ENCODE measurements at places on chromosomes 11 and 22.
A peak's percentile ranks its signal among the peaks of the same experiment; 100 is the strongest.

GRCh38 chr11:85725510-85726258, 39.7 kb upstream of the CCDC89 start:
- no peak for DNase-seq

GRCh38 chr11:108912581-108912980, 247.7 kb downstream of the DDX10 start:
- no peak for DNase-seq

DNA sequence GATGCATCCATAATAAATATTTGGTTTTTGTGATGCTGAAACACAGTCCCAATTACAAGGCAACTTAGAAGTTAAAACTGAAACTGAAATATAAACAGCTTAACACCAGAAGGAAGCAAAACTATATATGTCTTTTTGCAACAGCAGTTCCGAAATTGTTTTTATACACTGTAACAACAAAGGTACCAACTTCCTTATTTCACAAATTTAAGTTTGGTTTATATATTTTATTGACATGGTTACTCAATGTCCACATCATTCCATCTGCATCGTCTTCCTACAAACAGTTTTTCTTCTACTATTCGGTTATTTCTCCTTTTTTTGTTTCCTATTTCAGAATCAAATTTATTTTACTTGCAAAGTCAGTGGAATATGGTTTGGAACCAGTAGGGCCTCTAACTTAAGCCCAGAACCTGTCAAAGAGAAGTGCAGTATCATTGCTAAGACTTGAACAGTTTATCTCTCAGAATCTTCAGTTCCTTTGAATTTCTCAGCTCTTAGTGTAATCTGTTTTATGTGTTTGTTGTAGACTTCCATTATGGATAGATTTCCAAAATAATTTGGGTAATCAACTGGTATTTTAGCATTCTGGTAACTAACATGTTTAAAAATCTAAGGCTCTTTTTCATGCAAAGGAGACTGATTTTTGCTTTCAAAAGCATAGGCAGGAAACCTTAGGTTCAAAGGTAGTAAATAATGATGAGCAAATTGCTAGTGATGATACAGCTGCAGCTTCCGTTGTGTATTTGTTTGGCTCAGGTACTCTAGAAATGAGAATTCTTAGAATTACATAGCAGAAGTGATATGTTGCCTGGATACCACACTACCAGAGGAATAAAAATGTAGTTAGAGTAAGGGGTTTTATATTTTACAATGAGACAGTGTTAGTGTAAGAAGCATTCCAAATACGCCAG, 8.2 kb upstream of the HSPA8 start:
- DNase-seq, result no peak

GRCh38 chr11:120923866-120924508, 99.9 kb upstream of the TBCEL start:
- DNase-seq, result no peak

- DNase-seq, result no peak
These were observed 2.6 kb upstream of the SHISA8 start for GRCh38 chr22:41917375-41917902.

DNA sequence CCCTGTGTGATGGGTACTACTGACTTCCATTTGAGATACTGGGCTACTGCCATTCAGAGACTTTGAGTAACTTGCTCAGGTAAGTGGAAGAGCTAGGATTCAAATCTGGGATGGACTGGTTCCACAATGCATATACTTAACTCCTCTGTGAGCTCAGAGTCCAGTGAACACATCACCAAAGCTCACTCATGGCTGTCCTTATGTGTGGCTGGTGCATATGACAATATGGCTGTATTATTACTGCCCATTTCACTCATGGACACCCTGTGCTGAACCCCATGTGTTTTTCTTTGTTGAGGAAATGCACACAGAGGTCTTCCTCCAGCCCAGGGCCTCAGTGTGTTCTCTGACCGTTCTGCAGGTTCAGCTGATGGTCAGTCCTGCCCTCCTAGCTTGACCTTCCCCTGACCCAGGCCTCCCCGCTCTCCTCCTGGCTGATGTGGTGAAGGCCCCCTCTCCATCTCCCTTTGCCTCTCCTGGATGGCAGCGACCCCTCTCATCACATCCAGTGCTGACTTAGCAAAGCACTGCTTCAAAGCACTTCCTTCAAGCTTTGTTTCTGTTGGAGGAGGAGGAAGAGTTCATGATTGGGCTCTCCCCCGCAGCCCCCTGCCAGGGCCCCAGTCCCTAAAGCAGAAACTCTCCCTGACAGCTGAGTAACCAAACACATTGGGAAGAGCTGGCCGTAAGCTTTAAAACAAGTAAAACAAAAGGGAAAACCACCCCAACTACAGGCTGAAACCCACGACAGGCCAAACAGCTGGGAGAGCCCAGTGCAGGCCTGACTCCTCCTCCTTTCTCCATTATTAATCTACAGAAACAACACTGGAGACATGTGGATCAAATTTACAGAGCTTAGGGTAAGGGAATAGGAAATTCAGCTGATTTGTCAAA, 101.2 kb downstream of the NAT10 start:
- DNase-seq, result peak; percentile 65

- no peak for DNase-seq
These were observed 32.3 kb downstream of the PISD start for GRCh38 chr22:31629741-31630184.

DNA sequence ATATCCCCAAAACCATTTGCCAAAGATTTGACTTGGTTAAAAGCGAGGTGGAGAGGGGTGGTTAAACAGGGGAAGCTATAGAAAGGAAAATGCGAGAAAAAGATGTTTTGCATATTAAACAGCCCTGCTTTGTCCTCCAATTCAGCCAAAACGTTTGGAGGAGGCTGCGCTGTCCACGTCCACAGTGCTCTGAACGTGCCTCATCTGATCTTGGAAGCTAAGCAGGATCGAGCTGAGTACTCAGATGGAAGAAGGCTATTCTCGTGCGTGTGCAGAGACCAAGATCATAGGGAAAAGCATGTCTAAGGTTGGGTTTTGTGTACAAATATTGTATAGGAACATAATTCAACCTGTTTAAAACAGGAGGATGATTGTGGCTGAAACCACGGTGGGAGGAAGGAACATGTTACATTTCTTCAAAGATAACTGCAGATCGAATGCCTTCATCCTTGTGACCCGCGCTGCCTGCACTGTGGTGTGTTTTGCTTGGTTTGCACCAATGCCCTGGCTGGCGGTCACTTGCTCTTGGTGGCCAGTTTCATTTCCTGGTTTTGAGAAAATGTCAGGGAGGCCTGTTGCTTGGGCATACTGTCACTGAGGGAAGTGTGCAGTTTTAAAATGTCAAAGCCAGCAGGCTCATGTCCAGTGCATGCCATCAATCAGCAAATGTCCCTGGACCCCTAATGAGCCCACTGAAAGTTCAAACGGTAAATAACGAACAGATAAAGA, 40.4 kb downstream of the FLI1 start:
- no peak for DNase-seq

DNA sequence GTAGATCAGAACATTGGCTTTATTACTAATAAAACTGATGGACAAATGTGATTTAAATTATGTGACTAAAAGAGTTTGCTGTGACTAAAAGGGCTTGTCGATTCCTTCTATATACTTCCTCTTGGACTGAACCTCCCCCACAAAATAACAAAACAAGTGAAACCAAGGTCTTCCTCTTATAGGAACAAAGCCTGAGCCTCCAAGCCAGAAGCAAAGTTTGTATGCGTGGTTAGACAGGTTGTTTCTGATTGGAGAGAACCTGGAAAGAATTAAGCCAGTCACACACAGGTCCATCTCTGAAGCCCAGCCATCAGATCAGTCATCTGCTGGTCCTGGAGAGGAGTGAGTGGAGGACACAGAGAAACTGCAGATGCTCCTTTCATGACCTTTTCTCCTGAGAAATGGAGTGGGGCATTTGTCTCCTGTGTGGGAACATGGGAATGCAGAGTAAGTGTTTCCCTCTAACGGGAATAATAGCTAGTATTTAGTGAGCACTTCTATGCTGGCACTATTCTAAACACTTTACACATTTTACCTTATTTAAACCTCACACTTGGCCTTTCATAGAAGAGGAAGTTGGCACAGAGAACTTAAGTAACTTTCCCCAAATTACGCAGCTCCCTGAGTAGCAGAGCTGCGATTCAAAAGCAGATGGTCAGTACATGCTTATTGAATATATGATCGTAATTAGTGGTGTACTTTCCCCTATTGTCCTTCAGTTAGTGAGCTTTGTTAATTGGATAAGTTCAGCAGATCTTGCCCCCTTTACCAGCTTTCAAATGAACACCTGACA, 77.1 kb downstream of the UVRAG start:
- no peak for DNase-seq

GRCh38 chr11:73236854-73237253, 18.8 kb downstream of the P2RY2 start:
- no peak for DNase-seq
